T-cell (primary cell): ENCODE measurements at places on chromosomes 16 and 17. TPM values are rescaled to one million over a fixed set of nuclear protein-coding genes. Genes with fewer than 3 reads are reported as not detected.

The PPM1E gene
- total RNA-seq, result not detected

The TMED6 gene
- 2.6 TPM for total RNA-seq

GRCh38 chr17:77328823-77329740 lies 188.3 kb downstream of the SEC14L1 start:
- DNase-seq, result no peak

DNA sequence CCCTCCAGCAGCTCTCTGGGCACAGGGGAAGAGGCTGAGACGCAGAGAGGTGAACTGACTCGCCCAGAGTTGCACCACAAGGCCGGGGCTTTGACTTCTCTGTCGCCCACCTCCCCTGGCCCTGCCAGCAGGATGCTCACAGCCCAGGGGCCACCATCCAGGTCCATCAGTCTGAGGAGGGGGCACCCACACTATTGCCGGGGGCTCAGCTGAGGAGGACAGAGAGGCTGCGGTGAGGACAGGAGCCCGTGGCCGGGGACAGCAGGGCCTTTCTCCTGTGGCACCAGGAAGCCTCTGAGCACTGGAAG lies 32.6 kb downstream of the KDM8 start:
- DNase-seq, result no peak

DNA sequence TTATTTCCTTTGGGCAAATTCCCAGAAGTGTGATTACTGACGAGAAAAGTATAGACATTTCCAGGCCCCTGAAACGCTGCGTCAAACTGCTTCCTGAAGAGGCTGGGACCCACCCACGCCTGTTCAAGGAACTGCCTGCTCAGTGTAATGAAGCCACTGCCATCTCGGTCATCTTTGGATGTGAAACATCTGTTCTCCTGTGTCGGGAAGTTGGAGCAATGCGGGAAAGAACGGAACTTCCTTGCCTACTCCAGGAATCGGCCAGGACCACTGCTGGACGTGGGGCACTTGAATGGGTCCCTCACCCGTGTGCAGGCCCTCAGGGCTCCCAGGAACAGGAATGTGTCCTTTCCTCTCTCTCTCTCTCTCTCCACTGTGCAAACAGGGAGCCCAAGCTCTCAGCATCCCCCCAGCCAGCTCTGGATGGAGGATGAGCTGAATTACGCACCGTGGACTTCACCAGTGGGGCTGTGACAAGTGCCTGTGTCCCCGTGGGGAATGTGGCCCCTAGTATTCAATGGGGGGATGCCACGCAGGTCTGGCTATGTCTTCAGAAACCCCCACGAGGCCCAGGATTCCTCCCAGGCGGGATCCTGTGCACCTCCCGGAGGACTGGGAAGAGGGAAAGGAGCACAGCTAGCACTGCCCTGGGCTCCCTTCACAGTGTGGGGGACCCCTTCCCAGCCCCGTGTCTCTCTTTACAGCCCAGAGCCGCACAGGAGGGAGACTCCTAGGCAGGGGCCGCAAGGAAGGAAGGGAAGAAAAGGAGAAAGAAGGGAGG lies 18.3 kb upstream of the LITAF start:
- no peak for DNase-seq

- no peak for DNase-seq
Measured at GRCh38 chr17:76123191-76123499, 17.9 kb downstream of the FOXJ1 start.

DNA sequence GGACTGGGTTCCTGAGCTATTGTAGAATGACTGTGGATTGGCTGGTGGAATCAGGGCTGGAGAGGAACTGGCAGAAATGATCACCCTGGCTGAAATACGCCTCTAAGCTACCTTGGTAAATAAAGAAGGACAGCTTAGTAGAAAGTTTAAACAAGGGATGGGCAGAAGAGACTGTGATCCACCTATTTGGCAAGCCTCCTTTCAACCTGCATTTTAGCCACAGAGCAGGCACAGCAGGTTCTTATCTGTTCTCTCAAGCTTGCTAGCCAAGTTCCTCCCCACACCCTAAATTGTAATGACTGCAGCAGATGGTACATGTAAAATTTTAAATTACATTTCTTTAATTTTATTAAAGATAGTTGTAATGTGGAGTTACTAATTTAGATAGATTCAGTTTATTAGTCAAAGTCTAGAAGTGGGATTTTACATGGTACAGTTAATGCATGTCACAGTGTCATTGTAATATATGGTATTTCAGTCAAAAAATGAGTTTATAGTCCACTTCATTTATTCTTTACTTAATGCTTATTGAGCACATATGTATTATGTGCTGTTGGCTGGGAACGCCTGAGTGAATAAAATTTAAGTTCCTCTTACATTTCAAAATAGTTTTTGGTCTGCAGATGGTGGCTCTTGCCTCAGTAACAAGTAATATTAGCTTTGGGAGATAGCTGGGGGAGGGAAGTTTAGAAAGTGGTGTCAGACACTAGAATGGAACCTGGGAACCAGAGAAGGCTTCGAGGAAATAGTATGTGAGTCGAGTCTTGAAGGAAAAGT lies 11.2 kb downstream of the EPN2 start:
- no peak for DNase-seq

- no peak for DNase-seq
Measured at GRCh38 chr17:36104701-36105181, 1.1 kb downstream of the CCL4 start.

GRCh38 chr16:78770353-78771091 lies 671.1 kb downstream of the WWOX start:
- DNase-seq, result peak; percentile 77

- DNase-seq, result no peak
Measured at GRCh38 chr17:27862004-27862403, 31.2 kb downstream of the LYRM9 start.
